OCI-M1 (cell line): ENCODE measurements at places on chromosomes 5 and 9.

DNA sequence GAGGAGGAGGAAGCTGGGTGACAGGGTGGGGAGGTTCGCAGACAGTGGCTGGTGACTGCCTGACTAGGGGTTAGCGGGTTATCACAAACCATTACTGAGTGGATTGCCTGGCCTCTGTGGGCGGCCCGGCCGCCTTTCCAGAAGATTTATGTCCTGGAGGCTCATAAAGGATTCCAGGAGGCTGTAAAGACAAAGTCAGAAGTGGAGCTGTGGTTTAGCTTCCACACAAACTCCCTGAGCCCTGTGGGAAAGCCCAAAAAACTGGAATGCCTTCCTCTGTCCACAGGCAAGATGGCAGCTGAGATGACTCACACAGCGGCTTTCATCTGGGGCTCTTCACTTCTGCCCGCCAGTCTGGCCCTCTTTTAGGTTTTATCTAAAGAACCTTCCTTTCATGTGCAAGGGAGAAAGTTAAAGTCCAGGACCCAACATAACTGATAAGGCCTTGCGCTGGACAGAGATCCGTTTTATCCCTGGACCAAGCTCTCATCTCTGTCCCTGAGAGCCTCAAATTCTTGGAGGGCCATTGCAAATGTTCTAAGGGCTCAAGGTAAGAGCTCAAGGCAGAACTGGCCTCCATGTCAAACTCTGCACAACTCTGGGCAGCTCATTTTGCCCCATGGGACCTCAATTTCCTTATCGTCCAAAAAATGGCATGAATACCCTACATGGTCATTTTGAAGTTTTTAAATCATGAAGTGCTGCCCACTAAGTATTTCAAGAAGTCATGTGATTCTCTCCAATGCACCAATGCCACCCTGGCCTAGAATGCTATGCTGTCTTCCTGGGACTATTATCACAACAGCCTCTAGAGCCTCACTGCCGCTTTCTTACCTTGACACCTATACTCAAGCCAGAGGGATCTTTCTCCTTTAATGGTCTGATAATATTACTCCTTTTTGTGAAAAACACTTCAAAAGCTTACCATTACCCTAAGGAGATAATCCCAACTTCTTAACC lies 249.4 kb upstream of the TRIM32 start:
- DNase-seq: no peak

GRCh38 chr5:148836272-148837250 lies 10.2 kb downstream of the ADRB2 start:
- no peak for DNase-seq

GRCh38 chr5:112318346-112318745 lies 100.7 kb downstream of the EPB41L4A start:
- DNase-seq: no peak

DNA sequence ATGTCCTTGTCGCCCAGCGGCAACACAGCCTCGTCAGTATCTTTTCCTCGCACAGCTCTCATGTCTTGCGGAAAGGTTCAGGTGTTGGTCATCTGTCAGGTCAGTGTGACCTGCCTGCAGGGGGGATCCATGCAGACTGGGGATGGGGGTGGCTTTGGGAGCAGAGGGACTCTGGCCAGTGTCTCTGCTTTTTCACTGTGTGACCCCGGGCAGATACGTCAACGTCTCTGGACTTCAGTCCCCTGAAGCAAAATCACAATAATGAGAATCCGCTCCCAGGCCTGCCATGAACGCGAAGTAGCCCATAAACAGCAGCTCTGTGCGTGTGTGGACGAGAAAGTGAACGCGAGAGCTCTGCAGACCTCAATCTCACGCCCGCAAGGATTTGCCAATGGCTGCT lies 75.7 kb upstream of the FCN1 start:
- no peak for DNase-seq

- peak; percentile 82 for DNase-seq
These were observed 51.6 kb downstream of the AHRR start for GRCh38 chr5:372996-373709.

DNA sequence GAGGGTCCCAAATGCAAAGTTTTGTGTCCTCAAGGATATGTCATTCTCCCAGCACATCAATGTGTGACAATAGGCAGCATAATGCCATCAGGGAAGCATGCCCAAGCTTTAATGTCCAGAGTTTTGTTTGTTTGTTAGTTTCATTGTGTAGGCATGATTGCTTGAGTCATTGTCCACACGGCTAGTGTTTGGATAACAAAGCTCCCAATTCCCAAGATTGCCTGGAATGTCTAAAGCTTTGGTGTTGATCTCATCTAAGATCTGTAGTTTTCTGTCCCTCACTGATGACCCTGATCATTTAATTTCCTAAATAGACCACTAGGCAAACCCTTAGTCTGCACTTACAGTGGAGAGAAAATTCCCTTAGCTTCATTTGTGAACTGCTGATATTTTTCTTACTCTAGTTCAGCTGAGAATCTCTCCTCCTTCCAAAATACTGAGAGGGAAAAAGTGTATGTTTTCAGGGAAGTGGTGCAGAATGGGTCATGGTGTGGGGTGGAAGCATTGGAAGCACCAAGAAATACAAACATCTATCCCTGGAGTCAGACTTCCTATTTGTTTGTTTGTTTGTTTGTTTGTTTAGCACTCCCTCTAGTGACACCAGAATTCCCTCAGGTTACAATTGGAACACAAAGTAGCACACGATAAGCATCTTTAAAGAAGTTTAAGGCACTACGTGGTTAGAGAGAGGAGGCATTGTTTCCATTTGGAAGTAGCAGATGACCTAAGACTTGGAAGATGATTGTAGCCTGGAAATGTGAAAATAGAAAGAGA lies 127.1 kb downstream of the PRDM6 start:
- peak; percentile 0 for DNase-seq

GRCh38 chr5:139739150-139739974 lies 56.2 kb upstream of the PSD2 start:
- DNase-seq: no peak

- no peak for DNase-seq
These were observed 11.0 kb upstream of the PLAC8L1 start for GRCh38 chr5:146116361-146116760.

DNA sequence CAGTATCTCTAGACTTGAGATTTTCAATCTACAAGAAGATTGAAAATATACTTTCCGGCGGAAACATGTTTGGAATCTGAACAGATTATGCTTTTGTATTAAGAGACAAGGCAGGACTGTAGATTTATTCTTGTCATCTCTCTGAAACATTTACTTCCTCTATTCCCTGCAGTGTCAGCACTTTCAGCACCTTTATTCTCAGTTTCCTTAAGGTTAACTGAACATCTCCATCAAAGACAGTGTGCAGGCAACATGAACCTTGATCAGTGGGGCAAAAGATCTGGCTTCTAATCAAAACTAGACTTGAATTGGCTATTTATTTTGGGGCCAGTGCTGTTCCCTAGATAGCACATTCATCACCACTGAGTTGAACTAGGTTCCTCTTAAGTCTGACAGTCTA lies 129.9 kb upstream of the HCN1 start:
- DNase-seq: no peak

DNA sequence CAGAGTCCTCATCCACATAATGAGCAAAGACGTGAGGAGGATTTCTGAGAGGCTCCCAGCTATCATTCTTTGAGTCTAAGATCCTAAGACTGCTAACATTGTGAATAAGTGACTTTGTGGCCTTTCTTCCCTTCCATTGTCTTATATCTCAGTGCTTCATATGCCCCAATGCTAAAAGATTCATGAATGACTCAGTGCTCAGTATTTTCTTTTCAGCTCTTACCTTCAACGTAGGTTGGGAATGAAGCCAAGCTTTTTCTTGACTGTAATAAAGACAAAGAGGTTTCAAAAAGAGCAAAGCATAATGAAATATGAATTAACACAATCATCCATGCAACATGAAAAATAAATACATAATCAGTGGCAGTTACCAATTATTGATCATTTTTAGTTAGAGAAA lies 146.4 kb downstream of the ENTREP1 start:
- no peak for DNase-seq

DNA sequence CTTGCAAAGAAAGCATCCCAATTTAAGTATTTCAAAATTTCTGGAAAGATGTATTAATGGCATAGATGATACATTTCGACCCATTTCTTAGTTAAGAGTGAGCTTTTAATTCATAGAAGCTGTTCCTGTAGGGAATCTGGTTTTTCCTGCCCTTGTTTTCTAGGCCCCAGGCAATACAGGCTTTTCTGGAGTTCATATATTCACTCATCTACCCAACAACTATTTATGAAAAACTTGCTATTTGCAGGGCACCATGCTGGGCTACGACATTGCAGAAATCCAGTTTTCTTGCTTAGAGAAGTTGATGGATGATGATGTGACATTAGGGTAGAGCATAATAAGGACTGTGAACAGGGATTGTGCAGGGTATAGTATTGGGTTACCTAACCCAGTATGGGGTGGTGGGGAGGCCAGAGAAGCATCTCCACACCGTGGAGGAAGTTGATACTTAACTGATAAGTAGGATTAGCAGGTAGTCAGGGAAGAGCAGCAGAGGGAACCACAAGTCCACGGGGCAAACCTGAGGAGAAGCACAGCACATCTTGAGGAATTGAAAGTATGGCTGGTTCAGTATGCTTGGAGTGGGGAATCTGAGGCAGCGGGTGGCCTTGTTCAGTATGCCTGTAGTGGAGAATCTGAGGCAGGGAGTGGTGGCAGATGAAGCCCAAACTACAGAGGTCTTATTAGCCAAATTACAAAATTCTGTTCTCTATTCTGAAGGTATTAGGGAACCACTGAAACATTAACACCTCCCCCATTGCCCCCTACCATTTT lies 247.5 kb downstream of the ARRDC3 start:
- no peak for DNase-seq

GRCh38 chr5:149883550-149883949 lies 61.0 kb downstream of the PDE6A start:
- DNase-seq: no peak

- DNase-seq: peak; percentile 10
These were observed 20.2 kb upstream of the CDC23 start for GRCh38 chr5:138233280-138233679.

- DNase-seq: no peak
These were observed 1.8 kb downstream of the NFIB start for GRCh38 chr9:14311956-14312685.

GRCh38 chr5:176887252-176887849 lies 11.8 kb downstream of the HK3 start:
- DNase-seq: no peak

DNA sequence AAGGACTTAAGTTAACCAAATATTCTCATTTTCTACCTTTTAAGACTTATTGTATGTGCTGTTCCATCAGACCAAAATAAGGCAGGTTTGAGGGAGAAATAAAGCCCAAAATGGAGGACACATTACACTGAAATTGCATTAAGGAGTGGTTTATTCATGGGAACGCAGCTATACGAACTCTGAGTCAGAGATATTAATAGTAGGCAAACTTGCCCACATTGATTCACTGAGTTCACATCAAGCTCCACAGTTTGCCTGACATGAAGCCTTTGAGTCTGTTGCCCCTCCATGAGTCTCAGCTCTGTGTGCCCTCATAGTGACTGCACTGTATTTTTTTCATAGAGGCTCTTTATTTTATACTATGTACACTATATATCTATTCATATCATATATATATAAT lies 135.0 kb upstream of the SNX2 start:
- DNase-seq: no peak

GRCh38 chr5:141558150-141558549 lies 60.6 kb downstream of the DIAPH1 start:
- DNase-seq: no peak

GRCh38 chr9:80867731-80868130 lies 821.6 kb downstream of the TLE1 start:
- DNase-seq: no peak

DNA sequence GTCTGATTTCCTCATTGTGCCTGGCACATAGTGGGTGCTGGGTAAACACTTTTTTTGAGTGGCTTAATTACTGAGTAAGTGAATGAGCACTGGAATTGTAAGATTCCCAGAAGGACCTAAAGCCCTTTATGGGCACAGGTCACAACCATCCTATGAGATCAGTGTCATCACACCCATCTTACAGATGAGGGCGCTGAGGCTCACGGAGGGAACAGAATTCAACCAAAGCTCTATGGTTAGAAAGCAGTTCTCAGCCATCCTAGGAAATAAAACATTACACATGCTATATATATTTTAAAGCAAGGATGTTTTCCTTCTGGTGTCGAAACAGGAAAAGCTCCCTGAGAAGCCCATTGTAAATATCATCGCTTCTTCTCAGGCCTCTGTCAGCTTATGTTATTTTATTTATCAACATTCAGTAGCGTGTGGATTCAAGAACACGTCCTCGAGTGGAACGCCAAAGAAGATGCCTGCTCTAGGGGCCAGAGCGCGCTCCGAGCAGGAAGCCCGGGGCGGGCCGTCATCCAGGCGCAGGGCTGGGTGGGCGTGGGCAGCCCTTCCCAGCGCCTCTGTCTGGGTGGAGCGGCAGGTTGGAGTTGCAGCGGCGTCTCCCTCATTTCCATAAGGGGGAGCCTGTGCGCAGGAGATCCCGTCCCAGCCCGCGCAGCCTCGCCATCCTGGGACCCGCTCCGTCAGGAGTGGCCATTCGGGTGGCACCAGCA lies 155.8 kb upstream of the SMIM23 start:
- peak; percentile 30 for DNase-seq

DNA sequence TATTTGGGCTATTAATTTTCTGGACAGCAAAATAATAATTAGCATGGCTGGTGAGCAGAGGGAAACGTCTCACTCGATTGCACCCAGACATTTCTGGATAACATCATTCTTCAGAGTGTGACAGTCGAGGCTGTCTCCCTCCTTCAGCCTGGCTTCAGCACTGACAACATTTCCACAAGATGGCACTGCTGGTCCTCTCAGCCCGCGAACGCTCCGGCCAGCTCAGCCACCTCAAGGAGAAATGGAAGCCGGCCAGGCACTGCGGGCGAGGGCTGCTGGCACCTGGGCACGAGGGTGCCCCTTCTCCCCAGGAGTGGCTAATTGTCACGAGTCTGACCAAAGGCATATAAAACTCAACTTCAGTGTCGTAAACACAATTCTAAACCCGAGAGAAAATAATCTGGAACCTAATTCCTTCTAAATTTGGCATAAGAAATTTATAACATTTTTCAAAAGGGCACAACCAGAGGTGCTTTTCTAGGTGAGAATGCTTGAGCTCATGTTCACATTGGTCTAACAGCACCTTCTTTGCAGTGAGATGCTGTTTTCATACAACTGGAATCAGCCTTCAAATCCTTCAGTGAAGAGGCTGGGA lies 65.9 kb downstream of the DAP start:
- DNase-seq: peak; percentile 59

- DNase-seq: no peak
These were observed 46.7 kb upstream of the RIOK2 start for GRCh38 chr5:97229688-97230285.

- DNase-seq: no peak
These were observed 58.5 kb upstream of the TJP2 start for GRCh38 chr9:69115621-69116020.

DNA sequence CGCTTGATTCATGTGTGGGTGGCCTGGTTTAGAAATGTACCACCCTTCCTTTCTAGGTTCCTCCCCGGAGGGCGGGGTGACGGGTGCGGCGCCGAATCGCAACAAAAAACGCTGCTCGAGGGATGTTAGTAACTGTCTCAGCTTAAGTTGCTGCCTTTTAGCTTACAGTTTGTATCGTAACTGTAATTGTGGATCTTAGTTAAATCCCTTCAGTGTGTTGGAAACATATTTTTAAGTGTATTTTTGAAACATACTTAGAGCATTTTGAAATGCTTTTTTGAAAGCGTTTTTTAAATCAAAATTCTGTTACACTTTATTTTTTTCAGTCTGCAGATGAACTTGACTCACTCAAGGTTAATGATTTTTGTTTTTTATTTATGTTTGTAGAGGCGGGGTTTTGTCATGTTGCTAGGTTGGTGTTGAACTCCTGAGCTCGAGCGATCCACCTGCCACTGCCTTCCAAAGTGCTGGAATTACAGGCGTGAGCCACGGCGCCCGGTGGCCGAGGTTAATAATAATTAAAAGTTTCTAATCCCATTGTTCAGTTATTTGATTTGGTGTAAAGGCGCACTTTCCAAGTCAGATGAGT lies 997 bp upstream of the CHD1 start:
- no peak for DNase-seq
